ENCODE measurements at places on chromosomes 7 and 10.

DNA sequence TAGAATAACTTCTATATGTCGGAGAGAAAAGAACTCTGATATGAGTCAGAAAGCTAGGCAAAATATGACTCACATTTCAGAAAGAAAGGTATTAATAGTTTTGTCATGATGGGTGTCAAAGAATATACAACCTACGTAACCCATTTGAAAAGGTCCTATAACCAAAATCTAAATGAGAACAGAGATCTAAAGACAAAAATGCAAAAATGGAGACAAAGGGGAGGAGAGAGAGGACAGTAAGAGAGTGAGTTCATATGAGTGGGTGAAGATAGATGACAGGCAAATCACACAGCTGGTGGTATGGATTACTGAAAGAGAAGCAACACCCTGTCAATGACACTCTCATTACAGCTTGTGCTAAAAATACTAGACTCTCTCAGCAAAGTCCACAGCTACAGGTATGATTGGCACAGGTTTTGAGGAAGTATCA, 25.6 kb downstream of the ANKMY2 start:
- DNase-seq = no peak

DNA sequence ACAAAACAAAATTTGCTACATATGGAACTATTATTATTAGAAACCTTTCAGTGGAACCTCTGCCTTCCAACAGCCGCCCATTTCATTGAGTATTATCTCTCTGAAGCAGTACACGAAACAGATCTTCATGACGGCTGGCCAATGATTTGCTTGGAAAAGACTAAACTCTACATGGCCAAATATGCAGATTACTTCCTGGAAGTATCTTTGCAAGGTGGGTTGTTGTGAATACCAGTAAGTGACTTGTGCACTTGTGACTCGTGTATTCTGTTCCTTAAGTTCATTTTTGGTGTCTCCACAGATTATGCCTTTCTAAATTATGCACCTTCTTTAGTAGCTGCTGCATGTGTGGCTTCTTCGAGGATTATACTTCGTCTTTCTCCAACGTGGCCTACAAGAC, 13.4 kb downstream of the CCNJ start:
- no peak for DNase-seq

DNA sequence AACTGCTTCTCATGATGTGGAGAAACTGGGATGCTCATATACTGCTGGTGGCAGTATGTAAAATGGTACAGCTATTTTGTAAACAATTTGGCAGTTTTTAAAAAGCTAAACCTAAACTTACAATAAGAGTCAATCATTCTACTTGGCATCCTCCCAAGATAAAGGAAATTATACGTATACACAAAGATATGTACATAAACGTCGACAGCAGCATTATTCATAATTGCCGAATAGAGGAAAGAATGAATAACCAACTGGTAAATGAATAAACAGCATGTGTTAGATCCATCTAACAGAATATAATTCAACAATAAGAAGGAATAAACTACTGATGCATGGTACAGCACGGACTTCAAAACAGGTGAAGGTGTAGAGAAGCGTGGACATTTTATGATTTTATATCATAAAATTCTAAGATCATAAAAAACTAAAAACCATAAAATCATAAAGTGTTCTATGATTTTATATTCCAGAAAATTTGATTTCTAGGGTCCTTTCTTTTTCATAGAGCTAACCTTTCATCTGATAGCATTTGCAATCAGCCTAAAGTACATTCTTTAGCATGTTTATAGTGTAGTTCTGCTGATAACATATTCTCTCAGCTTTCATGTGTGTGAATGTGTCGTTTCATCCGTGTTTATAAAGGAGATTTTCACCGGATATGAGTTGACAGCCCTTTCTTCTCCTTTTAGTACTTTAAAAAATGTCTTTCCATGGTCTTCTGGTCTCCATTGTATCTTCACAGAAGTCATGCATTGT, 261.5 kb downstream of the DIP2C start:
- DNase-seq = no peak

DNA sequence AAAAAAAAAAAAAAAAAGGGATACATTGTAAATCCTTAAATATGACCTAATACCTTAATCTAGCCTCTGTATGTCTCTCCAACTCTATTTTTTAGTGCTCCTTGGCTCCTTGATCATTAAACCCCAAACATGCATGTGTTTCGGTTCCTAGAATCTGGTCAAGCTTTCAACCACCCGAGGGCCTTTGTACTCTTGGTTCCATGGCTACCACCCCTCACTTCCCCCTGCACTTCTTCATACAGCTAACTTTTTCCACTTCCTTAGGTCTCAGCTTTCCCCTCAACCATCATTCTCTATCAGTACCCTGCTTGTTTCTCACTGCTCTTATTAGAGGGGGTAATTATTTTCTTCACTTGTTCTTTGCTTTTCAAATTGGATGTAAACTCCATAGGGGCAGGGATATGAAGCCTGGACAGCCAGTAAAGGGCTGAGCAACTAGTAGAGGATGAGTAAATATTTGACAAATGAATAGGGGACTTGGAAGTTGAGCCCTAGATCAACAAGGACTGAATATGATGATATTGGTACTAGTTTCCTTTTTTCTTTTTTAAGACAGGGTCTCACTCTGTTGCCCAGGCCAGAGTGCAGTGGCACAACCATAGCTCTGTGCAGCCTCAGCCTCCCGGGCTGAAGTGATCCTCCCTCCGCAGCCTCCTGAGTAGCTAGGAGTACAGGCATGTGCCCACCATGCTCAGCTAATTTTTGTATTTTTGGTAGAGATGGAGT, 4.3 kb upstream of the GDI2 start:
- no peak for DNase-seq

GRCh38 chr10:43902842-43903241, 254.2 kb upstream of the ZNF32 start:
- DNase-seq = no peak

DNA sequence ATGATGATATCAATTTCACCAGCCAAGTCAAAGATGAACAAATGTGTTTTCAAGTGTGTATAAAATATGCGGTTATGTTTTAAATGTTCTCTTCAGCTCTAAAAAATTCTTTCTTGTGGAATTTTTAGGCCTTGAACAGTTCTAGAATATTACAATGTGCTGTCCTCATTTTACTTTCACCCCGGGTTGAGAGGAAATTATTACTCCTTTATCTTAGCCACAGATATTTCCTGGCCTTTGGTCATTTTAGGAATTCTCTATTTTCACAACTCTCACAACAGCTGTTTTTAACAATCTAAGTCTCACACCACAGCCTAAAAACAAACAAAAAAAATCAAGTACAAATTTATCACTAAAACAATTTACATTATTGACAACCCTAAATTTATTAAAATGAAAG, 112.2 kb upstream of the HGF start:
- no peak for DNase-seq

GRCh38 chr10:117594722-117595121, 52.2 kb downstream of the EMX2 start:
- no peak for DNase-seq

GRCh38 chr7:107327986-107328569, 141.8 kb upstream of the GPR22 start:
- no peak for DNase-seq

DNA sequence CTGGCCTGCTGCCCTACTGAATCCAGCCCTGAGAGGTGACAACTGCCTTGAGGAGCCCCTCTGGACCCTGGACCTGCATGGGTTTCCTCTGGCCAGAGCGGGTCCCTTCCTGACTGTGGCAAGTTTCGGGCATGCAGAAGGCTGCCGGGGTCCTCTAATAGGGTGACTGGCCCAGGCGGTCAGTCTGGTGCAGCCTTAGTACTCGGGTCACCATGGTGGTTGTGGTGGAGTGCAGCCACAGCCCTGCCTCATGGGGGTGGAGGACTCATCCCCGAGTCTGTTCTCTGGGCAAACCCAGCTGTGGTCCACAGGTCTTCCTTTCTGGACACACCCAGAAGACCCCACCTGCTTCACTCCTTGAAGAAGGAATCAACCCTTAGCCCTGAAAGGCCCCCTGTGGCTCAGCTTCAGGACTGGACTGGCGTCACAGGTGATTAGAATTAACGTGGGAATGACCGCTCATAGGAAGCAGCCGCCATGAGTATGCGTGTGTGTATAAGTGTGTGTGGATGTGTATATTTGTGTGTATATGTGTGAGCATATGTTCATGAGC, 28.7 kb downstream of the RAMP3 start:
- DNase-seq = no peak

All from left ventricle myocardium superior (tissue), 1 donor.